AG04449 (cell line): ENCODE measurements at places on chromosomes 5 and 9.

DNA sequence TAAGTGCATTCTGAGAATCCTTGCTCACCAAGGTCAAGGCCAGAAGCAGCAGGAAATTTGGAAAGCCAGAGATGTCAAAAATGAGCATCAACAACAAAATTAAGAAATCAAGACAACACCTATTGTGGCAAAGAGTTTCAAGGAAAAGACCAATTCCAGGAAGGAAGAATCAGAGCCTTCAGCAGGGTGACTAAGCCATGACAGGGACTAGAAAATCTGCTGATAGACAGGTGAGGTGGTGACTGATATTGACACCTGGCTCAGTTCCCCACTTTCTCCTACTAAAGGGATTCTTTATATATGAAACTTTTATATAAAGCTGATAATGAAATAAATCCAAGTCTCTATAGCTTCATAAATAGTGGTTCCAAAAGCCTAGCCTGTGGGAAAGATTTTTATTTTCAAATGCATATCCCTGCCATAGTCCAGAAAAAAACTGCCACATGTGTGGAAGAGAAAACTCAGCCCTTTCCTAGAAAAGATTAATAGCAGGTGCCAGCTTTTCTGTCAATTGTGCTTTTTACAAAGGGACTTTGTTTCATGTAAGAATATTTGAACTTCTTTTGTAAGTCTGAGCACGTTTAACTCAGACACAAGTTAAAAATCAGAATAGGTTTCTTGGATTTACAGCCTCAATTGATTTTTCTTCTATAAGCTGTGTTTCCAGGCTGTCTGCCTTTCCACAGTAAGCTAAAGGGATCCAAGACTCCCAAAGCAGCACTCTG is 81.1 kb upstream of the GRAMD2B start:
- DNase-seq = no peak

DNA sequence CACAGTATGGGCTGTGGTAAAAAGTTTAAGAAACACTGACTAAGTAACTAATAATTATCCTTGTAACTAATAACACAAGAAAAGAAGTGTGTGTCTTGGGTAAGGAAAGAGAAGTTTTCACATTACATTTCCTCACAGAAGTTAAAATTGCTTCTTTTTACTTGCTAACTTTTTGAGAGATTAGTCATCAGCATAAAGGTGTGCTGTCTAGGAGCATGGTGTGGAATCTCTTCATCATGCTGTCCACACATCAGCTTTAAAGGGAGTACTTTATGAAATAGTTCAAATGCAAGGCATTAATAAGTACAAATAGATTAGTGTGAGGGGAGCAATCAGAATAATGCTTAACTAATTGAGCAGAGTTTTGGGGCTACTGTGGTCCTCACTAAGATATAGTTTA is 29.8 kb downstream of the WDR36 start:
- DNase-seq = no peak

GRCh38 chr9:78615372-78615771 is 318.4 kb downstream of the PSAT1 start:
- no peak for DNase-seq

DNA sequence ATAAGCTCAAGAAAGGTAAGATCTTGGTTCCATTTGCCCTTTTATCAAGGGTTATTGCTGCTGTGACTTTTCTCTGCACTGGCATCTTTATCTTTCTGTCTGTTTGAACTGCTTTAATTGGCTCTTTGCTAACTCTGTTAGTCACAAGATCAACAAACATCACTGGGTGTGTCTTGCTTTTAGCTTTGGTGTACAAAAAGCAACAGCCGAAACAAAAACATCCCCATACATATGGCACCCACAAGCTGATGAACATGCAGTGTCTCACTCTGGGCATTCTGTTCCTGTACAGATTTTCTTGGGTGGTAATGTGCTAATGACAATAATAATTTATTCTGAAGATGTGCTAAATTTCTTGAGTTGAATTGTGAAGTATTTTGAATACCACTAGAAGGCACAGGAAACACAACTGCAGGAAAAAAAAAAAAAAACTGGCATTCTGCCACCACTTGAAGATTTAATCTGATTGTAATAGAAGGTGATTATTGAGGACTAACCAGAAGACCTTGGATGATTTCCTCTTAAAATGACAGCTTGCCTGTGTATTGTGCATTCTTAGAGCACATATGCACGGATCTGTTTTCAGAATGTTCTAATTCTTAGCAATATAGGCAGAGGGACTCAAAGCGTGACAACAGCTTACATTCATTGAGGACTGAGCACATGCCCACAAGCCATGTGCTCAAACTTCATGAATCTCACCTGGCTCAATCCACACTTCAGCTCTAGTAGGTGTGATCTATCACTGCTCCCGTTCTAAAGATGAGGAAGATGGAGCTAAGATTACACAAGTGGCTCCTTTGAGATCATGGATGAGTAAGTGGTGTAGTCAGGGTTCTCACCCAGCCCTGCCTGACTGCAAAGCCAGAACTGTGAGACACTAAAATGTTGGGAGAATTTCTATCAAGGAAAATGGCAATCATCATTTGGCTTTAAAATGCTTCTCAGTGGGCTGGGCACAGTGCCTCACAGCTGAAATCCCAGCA is 96.4 kb downstream of the EBF1 start:
- peak; percentile 17 for DNase-seq

DNA sequence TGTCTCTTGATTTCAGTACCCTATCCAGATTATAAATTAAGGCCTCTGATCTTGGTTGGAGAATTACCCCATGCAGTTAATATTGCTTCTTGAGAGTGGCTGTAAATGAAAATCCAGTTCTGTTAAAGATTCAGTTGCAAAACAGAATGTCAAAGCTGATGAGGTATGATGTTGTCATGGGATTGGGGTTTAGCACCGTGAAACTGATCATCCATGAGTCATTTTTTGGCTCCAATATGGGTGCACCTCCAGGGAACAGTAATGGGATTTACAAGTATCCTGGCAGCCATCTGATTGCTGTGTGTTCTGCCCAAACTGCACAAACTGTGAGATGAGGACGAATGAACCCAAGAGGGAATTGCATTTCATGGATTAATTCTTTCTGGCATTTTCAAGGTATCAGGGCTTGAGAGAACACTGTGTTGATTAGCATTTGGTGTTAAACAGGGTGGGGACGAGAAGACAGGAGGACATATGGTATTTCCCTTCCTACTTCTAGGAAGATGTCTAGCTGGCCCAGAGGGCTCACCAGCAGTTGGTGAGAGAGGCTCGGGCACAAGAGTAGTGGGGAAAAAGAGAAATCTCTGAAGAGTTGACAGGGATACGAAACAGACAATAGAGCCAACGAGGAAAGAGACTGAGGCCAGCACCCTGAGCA is 214.7 kb downstream of the GAS1 start:
- DNase-seq = no peak

DNA sequence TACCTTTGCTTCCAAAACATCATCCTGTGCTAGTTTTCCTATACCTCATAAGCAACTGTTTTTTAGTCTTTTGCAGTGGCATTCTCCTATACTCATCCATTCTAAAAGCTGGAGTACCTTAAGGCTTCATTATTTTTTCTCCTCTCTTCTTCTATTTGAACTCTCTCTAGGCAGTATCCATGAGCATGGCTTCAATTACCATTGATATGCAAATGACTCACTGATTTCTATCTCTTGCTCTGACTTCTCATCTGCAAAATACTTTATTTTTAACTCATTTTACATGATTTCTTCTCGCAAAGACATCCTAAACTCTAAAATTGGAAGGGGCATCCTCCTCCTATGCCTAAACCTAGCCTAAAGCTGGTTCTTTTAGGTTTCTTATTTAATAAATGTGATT is 365.1 kb upstream of the NUDT12 start:
- DNase-seq = no peak

GRCh38 chr9:111836311-111836710 is 41.6 kb upstream of the SHOC1 start:
- DNase-seq = no peak

DNA sequence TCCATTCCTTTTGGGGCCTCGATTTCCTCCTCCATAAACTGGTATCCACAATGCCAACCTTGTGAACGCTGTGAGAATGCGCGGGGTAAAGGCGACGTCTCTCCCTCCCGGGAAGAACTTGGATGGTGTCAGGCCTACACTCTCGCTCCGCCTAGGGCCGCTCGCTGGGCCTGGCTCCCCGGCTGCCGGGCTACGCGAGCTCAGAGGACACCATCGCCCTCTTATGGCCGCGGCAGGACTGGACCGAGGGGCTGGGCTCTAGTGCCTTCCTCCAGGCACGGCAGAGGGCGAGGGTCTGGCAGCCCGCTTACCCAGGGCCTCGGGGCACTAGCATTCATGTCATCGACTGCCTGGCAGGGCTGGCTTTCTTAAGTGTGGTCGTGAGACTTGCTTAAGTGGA is 1.3 kb upstream of the EXOSC2 start:
- no peak for DNase-seq

DNA sequence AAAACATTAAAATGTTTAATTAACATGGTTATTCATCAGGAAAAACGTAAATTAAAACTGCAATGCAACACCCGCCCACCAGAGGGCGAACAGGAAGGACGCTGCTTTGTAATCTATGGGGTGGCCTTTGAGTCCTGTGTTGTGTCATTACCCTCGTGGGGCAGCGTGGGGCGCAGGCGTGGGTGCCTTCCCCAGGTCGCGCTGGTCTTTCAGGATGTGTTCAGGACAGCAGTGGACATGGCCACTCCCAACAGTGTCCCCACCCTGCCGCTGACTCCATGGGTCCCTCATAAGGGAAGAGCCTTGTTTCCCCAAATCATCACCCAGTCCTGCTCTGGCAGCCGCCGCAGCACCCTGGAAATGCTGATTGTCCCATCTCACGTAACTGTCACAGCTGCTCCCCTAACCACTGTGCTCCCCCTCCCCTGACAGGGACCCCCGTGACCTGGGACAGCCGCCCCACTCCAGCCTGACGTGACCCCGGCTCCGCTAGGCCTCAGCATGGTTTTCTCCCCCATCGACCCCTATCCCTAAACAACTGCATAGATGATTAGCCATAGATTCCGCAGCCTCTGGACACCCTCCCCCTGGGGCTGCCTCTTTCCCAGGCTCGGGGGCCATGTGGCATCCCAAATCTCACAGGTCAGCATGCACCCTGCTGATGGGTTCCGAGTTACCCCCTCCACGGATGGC is 36.4 kb downstream of the GLT6D1 start:
- DNase-seq = no peak

DNA sequence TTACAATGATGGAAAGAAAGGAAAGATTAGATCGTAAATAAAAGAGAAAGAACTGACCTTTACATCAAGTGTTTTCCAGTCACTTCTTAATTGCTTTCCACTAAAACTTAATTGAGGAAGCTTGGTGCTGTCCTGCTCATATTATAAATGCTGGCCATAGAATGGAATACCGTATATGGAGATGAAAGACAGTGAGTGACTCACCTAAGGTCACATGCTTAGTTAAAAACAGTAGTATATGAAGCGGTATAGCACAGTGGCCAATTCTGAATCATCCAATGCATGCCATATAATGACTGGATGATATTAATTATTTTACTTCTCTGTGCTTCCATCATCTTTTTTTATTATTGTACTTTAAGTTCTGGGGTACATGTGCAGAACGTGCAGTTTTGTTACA is 482.4 kb upstream of the SGCD start:
- DNase-seq = no peak

DNA sequence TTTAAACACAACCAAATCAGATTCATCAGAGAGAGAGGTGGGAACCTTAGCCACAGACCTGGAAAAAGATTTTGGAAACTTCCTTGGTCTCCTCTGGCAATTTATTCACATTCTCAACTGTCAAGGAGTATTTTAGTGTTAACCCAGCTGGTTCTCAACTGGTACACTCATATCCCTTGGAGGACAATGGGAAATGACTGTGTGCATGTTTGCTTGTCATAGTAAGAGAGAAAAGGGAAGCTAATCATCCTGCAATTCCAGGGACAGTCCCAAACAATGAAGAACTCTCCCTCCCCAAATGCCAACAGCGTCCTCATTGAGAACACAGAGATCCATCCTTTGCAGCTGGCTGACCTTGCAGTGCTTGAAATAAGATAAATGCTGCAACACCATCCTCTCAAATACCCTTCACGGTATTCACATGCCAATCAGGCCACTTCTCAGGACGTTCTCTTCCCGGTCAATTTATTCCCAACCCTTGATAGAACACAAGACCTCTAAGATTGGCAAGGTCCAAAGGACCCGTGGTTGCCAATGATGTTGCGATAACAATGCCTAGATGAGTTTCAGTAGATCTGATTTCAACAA is 75.5 kb downstream of the EPB41L4B start:
- DNase-seq = no peak

- no peak for DNase-seq
These were observed 302.9 kb upstream of the PAPPA start for GRCh38 chr9:115850548-115851304.

GRCh38 chr5:92652756-92653155 is 928.3 kb downstream of the NR2F1-AS1 start:
- DNase-seq = peak; percentile 46

DNA sequence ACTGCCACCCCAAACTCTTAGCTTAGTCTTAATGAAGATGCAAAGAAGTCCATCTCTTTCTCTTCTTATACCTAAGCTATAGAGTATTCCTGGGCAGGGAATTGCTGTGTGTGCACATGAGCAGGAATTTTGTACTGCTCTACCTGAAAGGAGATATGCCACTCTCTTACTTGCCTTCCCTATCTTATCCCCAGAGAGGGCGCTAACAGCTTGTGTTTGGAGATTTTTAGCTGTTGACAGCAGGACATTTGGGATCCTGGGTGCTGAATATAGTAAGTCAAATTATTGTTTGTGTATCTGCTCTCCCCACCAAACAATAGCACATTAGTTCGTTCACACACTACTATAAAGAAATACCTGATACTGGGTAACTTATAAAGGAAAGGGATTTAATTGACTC is 159.5 kb downstream of the GABRG2 start:
- no peak for DNase-seq

DNA sequence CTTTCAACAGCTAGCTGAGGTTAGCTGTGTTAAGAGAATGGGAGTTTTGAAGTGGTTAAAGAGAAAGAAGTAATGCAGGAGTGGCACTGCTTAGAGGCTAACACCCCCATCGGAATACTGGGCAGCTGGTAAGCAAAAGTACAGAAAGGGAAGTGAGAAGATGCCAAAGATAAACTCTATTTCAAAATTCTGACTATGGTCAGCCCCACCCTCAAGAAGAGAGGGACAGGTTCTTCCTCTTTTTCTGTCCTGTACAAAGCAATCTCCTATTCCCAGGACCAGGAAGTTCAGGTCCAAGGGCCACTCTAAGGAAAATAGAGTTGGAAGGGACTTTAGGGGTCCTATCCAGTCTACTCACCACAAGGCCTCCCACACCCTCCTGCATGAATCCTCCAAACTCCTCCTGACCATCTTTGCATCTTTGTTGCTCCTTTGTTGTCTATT is 45.9 kb upstream of the JAK2 start:
- DNase-seq = no peak

GRCh38 chr5:52784737-52785136 is 3.0 kb upstream of the ITGA1 start:
- no peak for DNase-seq

GRCh38 chr9:92165484-92165883 is 50.3 kb upstream of the SPTLC1 start:
- DNase-seq = no peak

- DNase-seq = no peak
These were observed 355.3 kb downstream of the TMEM232 start for GRCh38 chr5:110371011-110371724.

GRCh38 chr5:174734571-174735497 is 10.5 kb downstream of the MSX2 start:
- no peak for DNase-seq
